ENCODE measurements at places on chromosomes 11 and 22.

DNA sequence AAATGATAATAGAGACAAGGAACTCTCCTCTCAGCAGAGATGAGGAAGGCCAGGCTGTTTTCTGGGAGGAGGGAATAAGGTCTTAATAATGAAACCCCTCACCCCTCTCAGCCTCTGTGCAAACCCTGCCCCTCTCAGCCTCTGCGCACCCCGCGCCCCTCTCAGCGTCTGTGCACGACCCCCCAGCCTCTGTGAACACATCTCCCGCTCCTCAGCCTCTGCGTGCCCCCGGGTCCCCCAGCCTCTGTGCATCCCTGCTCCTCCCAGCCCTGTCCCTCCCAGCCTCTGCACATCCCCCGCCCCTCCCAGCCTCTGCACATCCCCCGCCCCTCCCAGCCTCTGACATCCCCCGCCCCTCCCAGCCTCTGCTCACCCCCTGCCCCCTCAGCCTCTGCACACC, 837.8 kb downstream of the TBC1D22A start:
- no peak for DNase-seq

DNA sequence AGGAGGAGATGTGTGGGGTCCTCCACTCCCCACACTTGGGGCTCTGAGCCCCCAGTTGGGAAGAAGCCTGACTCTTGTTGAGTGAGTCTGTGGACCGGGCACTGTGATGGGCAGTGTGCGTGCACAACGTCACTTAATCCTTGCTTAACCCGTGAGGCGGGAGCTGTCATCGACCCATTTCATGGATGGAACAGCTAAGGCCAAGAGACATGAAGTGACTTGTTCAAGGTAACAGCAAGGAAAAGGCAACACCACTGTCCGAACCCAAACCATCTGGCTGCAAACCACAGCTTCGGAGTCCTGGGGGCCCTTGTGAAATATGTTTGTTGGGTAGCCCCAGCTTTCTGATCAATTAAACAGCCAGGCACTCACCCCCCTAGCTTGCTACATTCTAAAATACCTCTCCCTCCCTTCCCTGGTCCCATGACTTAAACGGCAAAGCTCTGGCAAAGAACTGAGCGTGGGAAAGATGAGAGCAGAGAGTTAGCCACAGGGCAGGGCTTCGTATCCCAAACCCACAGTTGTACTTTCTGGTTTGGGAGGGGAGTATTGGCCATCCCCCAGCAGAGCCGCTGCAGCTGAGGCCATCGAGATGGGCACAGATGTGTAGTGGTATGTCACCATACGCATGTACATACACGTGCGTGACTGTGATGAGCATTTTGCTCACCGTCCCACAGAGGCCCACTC, 26.3 kb downstream of the FADS2 start:
- DNase-seq = no peak

DNA sequence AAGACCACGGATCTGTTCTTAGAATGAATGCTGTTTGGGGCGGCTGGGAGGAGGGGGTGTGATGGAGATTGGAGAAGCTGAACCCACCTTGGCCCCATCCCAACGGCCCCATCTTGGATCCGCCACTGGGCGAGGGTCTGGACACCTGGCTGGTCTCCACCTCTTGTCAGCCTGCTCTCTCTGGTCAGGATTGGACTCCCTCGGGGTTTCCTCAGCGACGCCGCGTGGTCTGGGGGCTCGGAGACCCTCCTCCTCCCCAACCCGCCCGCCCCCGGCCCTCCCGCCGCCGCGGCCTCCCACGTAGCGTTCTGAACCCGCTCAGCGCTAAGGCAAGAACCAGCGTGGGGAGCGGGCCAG, 4.3 kb upstream of the FLI1 start:
- no peak for DNase-seq

DNA sequence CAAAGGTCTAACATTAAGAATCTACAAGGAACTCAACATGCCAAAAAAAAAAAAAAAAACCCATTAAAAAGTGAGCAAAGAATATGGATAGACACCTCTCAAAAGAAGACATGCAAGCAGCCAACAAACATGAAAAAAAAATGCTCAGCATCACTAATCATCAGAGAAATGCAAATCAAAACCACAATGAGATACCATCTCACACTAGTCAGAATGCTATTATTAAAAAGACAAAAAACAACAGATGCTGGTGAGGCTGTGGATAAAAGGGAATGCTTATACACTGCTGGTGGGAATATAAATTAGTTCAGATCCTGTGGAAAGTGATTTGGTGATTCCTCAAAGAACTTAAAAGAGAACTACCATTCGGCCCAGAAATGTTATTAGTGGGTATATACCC, 257.7 kb upstream of the PLET1 start:
- no peak for DNase-seq

- DNase-seq = no peak
Observed at GRCh38 chr22:39731481-39731880, 160.9 kb downstream of the CACNA1I start.

- no peak for DNase-seq
Observed at GRCh38 chr11:19800162-19800561, 87.5 kb downstream of the NAV2 start.

DNA sequence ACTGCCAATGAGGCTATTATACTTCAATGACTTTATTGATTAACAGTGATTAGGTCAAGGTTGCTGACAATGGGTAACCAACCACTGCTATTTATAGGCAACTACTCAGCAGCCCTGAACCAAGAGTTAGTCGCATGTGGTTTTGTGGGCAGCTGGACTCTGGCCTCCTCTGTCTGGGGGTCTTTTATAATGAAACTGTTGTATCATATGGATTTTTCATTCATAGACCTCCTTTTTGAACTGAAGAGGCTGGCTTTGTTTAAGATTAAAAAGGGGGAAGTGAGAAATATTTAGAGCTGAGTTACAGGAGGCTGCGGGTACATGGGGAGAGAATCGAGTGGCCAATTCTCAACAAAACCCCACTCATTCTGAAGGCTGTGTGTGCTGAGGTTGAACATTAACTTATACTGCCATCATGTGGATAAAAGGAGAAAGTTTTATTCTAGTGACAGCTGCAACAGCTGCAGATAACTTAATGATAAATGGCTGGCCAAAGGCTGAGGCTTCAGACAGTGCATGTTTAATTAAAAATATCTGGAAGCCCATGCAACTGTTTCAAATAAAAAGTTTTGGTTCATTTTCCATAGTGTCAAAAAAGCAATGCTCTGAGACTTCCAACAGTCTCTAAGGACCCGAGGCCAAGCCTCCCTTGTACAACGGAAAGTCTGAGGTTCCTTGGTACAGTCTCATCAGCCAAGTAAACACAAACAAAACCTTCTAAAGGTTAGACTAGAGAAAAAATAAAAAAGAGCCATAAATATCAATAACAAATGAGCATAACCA, 682.6 kb downstream of the KCNA4 start:
- no peak for DNase-seq
